ENCODE measurements at places on chromosomes 5 and 9.

DNA sequence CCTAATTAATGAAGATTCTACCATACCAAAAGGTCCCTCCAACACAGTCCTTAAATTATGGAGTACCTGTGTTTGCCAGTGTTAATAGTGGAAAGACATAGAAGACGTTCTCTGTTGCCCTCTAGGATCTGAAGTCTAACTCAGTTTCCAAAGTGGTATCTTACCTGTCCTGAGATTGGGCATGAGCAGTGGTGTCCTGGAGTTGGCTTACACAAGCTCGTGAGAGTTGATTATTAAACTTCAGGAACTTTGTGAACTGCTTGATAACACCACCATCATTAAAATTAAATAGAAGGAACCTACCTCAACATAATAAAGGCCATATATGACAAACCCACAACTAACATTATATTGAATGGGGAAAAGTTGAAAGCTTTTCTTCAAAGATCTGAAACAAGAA lies 60.9 kb upstream of the SMARCA2 start:
- DNase-seq = no peak

DNA sequence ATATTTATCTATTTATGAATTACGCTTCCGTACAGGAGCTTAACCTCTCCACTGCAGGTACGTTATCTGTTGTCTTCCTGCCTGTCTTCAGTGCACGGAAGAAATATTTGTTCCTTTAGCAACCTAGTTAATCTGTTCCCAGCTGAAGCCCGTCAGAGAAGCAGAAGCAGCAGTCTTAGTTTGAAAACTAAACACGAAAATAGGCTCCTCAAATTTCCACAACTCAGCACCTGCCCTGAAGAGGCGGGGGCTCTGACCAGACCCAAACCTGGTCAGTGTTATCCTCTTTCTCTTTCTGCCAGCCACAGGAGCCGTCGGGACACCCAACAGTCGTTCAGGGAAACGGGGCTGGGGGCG lies 462 bp downstream of the NUDCD2 start:
- DNase-seq = no peak

DNA sequence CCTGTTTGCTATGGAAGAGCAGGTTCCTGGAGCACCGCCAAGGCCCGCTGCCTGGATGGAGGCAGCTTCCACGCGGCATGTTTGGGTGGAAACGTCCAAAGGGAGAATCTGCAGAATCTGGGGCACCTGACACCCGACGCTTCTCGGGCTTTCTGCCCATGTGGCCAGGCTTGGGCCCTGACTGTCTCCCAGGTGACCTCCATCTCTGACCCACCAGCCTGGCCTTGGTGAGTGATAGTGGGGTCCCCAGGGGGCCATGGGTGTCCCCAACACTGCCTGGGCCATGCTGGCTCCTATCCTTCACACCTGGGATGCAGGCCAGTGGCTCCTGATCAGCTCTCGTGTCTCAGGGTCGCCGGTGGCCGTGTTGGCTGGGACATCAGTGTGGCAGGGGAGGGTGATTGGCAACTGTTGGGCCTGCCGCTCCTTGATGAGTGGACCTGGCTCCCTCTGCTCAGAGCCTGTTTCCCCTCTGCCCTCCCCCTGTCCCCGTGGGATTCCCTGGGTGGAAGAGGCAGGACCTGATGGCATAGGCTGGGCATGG lies 34.0 kb downstream of the GLT6D1 start:
- no peak for DNase-seq

- DNase-seq = no peak
These were observed 80.5 kb downstream of the DAB2IP start for GRCh38 chr9:121731919-121732318.

DNA sequence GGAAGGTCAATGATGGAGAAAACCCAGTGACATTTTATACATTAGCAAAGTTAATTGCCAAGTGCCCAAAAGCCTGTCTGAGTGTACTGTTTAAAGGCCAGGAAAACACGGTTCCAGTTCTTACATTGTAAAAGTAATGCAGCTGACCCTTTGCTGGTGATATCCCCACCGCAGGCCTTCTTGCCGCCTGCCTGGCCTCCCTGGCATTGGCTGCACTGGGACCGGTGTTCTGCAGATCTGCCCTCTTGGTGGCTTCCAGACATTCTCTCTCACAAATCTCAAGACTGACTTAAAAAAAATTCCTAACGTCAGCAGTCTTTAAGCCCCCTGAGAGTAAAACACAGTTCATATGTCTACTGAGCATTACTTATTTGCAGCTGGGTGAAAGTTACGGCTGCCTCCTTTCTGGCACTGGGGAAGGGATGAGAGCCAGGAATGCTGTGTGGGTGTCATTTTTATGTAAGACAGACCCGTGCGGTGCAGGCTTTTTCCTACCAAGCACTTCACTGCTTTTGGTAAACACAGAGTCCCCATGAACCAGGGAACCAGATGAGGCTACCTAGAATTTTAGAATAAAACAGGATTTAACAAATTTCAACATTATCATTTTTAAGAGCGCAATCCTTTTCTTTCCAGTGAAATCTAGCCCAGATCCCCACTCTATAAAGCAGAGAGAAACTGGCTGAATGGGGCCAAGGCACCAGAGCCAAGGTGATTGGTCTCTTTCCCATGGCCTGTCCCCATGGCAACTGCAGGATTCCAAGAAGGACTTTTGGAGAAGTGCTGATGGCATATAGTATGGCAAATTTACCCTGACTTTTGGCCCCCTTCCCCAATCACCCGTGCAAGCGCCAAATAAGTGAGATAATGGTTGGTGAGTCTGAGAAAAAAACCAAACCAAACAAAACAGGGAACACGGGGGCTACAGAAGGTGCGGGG lies 80.8 kb downstream of the LMNB1 start:
- no peak for DNase-seq

DNA sequence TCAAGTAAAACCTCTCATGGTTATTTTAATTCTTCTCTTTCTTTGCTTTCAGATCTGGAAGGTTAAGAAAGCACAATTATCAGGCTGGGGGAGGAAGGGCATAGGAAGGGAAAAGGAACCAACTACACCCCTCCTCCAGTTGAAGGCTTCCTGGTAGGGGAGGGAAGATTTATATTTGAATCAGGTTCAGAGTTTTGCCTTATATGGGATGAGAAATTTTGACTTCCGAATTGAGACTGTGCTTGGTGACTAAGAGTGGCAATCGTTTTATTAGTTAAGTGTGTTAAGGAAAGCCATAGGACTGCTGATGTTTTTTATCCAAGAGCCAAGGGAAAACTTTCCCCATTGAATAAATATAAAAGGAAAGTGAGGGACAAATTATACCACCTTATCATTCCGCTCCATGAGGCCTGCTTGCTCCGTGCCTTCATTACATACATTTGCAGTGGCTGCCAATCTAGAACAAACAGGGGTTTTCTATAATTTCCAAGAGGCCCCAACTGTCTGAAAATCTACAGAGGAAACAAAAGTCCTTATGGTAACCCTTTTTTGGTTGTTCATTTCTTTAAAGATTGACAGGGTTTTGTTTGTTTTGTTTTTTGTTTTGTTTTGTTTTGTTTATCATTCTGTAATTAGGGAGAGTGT lies 115.7 kb upstream of the EPB41L4A start:
- no peak for DNase-seq

- no peak for DNase-seq
These were observed 10.5 kb upstream of the MRNIP start for GRCh38 chr5:179869101-179869500.

DNA sequence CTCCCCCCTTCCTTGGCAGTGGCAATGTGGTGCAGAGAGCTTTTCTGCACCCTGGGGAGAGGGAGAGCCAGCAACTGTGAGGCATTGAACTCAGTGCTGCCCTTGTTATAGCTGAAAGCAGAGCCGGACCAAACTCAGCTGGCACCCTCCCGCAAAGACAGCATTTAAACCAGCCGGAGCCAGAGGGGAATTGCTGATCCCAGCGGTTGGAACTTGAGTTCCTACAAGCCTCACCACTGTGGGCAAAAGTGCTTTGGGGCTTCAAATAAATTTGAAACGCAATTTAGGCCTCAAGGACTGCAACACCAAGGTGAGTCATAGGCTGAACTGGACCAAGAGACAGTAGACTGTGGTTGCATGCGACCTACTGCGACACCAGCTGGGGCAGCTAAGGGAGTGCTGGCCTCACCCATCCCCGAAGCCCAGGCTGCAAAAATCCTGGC lies 207.6 kb upstream of the CDKN2B start:
- DNase-seq = no peak

- no peak for DNase-seq
These were observed 12.0 kb upstream of the IFNA1 start for GRCh38 chr9:21428235-21428634.

DNA sequence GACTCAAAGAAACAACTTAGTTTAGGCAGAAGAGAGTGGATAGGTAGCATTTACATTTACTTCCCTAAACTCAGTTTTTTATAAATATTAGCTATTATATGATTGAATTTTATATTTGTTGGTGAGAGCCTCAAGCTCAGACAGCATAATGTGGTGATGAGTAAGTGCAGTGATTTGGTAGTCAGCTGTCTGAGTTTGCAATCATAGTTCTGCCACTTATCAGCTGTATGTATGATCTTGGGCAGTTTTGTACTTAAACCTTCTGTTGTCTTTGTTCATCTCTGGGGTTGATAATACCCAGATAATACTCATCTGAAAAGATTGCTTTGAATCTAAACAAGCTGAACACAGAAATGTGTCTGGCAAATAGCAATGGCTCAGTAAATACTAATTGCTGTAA lies 108.8 kb downstream of the ANXA1 start:
- no peak for DNase-seq

DNA sequence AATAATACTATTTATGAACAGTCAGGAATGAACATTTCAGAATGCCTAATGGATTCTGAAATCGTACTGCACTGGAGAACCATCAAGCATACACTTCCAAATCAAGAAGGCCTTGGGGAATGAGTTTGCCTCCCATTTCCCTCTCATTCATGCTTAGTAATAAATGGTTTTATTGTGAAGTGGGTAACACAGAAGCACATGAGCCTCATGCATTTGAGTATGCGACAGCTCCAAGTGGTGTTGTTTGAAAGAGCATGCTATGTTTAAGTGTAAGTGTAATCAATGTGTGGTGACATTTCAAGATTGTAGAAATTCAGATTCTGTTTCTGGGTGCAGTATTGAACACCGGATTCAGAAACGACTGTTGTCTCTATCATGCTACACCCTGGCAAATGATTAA lies 60.0 kb downstream of the SGCD start:
- DNase-seq = no peak

GRCh38 chr5:143044265-143044664 lies 274.1 kb downstream of the ARHGAP26 start:
- DNase-seq = no peak

DNA sequence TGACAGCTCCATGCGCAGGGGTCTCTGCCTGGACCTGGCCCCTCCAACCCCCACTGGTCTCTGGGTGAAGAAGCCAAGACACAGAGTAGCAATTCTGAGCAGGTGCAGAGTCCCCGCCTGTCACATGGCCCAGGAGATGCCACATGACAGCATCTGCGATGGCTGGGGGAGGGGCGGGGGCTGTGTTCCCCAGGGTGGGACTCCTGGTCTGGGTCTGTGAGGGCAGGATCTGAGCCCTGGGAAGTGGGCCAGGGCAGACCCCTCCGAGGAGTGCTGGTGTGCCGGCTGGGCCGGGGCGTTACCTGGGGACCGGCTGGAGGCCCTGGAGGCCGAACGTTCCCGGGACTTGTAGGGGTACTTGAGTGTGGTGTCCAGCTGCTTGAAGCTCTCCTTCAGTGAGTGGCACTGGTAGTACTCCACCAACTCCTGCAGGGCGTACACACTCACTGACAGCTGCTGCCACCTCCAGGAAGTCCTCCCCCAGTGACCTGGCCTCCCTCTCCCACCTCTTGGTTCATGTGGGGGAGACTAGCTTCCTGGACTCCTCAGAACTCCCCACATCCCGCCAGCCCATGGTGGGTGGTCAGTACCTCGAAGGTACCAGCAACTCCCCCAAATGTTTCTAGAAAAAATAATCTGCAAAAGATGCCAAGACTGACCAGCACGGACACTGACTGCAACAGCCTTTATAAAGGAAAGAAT lies 32.1 kb upstream of the SARDH start:
- DNase-seq = no peak

DNA sequence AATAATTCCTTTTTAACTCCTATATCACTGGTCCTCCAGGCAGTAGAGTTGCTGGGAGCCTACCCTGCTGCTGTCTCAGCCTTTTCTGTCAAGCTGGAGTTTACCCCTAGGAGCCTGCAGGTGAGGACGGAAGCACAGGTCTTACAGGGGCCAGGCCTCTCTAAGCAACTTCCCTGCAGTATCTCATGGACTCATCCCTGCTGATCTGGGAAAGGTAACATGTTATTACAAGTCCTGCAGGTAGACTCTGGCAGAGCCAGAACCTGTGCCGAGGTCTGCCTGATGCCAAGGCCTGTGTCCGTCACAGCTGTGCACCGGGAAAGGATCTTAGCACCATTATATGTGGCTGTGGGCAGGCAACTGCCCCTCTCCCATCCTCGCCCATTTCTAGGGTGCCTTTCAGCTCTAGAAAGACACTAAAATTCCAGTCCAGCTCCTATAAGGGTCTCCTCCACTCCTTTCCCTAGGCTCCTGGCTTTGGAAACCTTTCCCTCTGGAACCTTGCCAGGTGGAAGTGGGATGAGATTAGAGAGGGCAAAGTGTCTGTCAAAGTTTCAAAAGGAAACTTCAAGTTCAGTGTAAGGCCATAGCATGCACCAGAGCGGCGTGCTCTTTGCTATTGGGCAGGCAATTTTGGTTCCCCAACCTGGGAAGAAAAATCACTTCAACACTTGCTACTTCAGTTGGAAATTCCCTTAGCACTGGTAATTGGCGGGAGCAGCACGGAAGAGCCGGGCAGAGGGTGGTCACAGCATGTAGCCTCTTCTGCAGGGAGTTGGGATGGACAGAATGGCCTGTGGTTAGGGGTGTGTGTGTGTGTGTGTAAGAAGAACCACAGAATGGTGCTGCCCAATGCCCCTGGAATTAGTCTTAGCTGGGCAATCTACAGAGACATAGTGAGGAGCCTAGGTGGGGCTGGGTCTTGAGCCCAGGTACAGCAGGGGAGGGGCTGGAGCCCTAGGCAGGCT lies 17.5 kb downstream of the TMEM171 start:
- DNase-seq = no peak

GRCh38 chr5:34756781-34757624 lies 82.0 kb upstream of the TTC23L start:
- no peak for DNase-seq

DNA sequence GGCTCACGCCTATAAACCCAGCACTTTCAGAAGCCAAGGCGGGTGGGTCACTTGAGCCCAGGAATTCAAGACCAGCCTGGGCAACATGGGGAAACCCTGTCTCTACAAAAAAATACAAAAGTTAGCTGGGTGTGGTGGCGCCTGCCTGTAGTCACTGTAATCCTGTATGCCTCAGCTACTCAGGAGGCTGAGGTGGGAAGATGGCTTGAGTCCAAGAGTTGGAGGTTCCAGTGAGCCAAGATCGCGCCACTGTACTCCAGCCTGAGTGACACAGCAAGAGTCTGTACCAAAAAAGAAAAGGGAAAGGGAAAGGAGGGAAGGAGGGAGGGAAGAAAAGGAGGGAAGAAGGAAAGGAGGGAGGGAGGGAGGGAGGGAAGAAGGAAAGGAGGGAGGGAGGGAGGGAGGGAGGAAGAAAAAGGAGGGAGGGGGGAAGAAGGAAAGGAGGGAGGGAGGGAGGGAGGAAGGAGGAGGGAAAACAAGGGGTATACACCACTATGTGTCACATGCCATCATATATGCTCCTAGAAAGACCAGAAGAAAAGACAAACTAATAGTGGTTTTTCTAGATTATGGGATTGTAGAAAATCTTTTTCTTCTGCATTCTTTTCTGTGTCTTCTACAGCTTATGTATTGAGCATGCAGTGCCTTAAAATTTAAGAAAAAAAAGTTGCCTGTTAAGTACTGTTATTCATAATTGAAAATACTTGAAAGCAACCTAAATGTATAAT lies 240.1 kb downstream of the DENND1A start:
- DNase-seq = no peak
